ENCODE measurements at places on chromosomes 1 and 21.

GRCh38 chr1:217135569-217135915 lies 412.3 kb upstream of the ESRRG start:
- DNase-seq: no peak

DNA sequence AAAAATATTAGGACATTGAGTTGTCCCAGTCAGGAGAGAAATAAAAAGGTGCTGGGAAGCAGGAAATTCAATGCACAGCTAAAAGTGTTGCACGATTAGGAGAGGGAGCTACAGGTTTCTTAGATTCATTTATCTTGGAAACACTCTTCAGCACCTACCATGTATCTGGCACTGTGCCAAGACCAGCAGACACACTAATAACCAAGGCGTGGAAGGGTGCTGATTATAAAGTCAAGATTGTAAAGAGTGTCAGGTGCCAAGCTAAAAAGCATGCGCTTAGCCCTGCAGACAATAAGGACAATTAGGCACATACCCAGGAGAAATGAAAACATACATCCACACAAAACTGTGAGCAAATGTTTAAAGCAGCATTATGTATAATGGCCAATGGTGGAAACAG lies 129.9 kb downstream of the DSCAM start:
- DNase-seq: no peak

DNA sequence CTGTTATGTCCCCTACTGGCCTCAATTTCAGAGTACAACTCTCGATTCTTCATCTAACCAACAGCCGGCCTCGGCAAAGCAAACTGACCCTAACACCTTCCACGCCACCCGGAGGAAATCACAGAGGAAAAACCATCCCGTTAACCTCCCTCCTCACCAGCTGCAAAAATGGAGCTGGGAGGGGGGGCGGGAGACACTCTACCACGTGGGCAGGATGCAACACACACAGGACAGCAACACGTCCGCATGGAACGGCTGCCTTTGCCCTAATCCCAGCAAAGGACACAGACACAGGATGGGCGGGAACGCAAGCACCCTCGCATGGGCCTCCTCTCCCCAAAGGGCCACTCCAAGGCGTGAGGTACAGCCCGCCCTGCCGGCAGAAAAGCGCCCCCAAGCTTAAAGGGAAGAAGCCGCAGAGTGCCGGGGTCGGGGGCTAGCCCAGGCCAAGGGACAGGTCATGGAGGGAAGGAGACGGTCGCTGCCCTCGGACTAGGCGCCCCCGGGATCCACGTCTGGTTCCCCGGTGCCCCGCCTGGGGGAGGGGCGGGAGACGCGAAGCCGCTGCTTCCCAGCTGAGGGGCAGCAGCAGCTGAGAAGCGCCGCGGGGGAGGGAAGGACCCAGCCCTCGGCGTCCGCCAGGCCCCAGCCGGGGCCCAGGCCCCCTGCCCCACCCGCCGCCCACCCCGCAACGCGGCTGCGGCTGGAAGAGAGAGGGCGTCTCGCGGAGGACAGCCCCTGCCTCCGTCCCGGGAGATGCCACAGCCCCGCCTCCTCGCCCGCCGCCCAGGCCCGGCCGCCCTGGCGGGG lies 590 bp downstream of the FOXJ3 start:
- DNase-seq: no peak

DNA sequence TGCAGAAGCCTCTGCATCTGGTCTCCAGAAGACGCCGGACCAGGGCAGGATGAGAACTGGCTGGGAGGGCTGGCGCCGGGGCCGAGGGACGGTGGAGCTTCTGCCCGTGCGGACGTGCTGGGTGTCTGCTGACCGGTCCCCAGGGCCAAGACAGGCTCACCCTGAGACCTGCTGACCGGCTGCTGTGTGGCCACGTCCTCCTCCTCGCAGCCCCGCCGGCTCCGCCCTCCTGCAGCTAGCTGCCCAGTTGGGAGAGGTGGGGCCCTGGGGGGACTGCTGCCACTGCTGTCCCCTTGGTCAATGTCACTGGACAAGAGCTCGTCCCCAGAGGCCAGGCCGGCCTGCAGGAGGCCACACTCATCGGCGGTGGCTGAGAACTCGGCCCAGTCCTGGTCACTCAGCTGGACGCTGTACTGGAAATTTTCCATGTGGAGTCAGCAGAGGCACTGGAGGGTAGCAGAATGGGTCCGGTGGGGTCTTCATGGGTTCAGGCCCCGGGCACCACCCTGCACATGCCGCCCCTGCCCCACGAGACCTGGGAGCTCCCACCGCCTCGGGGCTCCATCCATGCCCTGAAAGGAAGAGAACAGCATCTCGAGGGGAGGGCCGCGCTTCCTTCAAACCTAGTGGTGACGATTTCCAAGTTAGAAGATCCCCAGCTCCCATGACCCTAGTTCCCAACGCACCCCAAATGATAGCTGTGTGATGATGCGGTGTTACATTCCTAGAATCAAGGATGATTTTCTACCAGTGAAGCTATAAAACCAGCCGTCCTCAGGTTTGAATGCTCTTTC lies 1.1 kb downstream of the PERM1 start:
- DNase-seq: no peak

- DNase-seq: no peak
Measured at GRCh38 chr1:238248356-238248755, 357.6 kb upstream of the ZP4 start.

DNA sequence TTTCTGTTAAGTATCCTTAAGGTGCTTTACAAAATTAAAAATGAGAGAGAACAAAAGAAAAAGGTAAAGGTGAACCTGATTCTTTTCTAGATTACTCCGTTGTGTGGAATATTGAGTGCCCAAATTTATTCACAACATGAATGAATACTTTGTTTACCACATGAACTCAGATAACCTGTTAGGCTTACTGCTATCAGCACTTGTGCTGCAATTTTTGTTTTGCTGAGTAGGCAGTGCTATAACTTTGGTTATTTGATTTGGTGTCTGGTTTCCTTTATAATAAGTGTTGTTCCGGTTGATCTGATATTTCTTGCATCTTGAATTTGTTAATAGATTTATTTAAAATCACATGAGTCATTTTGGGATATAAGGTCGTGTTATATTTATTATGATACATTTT lies 195.9 kb downstream of the NEGR1 start:
- DNase-seq: no peak
